ENCODE measurements at places on chromosomes 5 and 9.

GRCh38 chr9:90969021-90969675 lies 167.5 kb downstream of the SYK start:
- DNase-seq: no peak

- no peak for DNase-seq
Measured at GRCh38 chr9:18849270-18849669, 183.7 kb downstream of the SAXO1 start.

DNA sequence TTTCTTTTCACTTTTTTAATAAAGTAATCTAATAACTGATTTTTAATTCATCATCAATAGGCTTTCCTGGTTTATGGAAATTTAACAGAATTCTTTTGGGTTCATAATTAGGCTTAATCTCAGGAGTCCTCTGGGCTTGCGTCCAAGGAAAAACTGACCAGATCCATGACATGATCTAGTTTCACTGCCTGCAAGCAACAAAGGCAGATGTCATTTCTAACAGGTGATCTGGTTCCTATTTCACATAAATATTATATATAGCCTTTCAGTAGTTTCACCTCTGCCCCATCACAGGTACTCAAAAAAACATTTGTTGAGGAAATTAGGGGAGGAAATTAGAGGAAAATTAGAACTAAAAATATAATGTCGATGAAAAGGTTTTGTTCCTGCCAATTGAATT lies 126.4 kb downstream of the FBXL17 start:
- no peak for DNase-seq

DNA sequence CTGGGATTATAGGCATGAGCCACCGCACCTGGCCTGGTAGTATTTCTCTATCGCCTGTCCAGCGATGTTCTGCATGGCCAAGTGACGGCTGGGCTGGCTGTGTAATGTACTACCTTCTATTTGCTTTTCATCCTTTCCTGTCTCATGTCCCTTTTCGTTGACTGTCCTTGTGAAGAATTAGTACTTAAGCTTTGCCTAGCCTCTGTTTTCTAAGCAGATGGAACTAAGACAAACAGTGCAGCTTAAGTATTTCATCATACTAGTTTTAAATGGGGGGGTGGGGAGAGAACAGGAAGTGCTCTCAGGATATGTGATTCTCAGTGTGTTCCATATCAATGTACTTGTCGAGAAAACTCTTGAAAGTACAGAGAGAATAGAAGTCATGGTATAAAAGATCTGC lies 31.7 kb upstream of the CCL21 start:
- no peak for DNase-seq

DNA sequence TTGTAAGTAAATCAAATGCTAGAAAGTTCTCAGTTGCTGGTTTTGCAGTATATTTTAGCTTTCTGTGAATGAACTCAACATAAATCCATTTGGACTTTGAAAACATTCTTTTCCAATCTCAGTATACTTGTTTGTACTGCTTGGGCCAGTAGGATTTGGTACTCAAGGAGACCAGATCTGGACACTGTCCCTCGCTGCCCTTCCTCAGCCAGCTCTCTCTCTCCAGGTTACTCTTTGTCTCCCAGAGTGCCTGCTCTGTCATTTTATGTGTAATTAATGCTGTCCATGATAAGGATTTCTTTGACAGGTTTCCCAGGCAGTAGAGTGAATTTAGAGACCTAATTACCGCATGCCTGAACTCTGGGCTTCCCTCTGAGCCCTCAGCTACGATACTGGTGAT lies 344.6 kb upstream of the SGCD start:
- DNase-seq: no peak

- DNase-seq: no peak
Measured at GRCh38 chr9:91921371-91921770, 28.7 kb downstream of the ROR2 start.

GRCh38 chr5:11958321-11958720 lies 54.1 kb upstream of the CTNND2 start:
- no peak for DNase-seq

DNA sequence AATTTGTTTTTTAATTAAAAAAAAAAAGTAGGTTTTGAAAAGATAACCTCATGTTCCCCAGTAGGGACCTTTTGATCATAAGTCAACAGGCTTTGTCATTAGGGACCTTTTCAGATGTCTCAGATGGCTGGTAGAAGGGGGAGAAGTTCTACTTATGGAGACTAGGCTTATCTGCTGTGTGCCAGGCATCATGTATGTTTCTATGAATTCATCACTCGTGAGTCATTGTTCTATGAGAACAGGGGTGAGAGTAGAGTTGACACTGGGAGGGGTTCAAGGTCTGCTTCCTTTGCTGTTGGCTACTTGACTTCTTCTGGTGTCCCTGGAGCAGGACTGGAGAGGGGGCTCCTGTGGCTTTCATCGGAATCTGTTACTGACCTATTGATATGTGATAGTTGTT lies 138.8 kb downstream of the KDM4C start:
- no peak for DNase-seq

DNA sequence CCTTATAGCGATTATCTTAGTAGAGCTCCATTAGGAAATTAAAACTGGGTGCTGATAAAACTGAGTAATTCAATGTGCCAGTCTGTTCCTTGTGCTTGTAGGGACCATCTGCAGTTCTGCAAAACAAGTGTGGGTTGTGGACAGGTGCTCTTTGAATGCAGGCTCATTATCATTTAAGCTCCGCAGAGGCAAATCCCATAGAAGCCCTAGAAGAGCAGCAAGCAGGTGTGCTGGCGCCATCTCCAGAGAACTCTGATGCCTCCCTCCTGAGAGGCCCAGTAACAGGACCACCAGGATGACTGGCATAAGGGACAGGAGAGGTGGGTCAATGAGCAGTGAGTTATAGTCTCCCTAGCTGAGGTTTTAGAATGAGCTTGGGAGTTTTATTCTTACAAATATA lies 1342.4 kb upstream of the DMAC1 start:
- no peak for DNase-seq

- DNase-seq: no peak
Measured at GRCh38 chr9:95207403-95207802, 110.1 kb downstream of the FANCC start.

DNA sequence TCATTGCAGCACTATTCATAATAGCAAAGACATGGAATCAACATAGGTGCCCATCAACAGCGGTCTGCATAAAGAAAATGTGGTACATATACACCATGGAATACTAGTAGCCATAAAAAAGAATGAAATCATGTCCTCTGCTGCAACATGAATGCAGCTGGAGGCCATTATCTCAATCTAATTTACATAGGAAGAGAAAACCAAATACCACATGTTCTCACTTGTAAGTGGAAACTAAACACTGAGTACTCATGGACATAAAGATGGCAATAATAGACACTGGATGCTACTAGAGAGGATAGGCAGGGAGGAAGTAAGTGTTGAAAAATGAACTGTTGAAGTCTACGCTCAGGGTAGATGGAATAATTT lies 203.9 kb upstream of the CDH9 start:
- DNase-seq: no peak

- no peak for DNase-seq
Measured at GRCh38 chr5:151617841-151618710, 26.9 kb upstream of the FAT2 start.

All from activated CD4-positive, alpha-beta T cell treated with anti-CD3 and anti-CD28 coated beads, Interleukin-2, amount 50 U/mL, for 48 hours (primary cell).